Pons (tissue), 1 donor: ENCODE measurements at places on chromosomes 6 and 20.

DNA sequence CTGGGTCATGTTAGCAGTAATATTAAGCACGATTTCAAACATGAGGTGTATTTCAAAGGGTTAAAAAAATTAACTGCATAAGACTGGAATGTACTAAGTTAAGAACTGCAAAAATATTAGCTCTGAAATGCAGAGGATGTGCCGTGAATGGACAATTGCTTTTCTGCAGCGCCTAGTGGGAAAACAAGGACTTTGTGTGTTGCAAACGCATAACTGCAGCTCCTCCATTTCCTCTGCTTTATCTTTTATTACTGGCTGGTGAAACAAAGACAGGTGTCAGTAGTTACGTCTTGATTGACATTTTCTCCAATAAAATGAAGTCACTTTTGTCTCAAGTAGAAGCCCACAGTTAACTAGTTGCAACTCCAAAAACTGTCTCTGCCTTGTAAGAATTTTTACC lies 1.7 kb downstream of the PDE7B start:
- peak; percentile 37 for DNase-seq

- no peak for DNase-seq
Observed at GRCh38 chr20:59175861-59176260, 12.2 kb downstream of the ZNF831 start.

- no peak for DNase-seq
Observed at GRCh38 chr6:108407904-108408827, 113.3 kb downstream of the AFG1L start.

DNA sequence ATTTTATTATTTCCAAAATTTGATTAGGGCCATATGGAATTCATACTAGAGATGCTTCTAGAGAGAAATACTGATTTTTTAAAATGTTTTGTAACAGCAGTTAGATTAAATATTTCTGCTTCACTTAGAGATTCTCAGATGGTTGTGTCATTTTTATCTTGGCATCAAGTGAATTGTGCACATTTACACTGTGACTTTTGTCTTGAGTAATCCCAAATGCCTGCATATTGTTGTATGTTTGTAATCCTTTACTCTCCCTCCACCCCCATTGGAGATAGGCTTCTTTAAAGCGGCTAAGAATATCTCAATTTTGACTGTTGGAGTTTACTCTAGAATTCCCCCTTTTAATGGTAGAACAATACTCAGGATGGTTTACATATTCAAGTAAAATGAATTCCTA lies 19.0 kb downstream of the STX16 start:
- DNase-seq, result no peak

GRCh38 chr6:85641897-85642773 lies 551 bp downstream of the SYNCRIP start:
- peak; percentile 47 for DNase-seq

- DNase-seq, result no peak
Observed at GRCh38 chr6:15437090-15437635, 191.3 kb downstream of the JARID2 start.

DNA sequence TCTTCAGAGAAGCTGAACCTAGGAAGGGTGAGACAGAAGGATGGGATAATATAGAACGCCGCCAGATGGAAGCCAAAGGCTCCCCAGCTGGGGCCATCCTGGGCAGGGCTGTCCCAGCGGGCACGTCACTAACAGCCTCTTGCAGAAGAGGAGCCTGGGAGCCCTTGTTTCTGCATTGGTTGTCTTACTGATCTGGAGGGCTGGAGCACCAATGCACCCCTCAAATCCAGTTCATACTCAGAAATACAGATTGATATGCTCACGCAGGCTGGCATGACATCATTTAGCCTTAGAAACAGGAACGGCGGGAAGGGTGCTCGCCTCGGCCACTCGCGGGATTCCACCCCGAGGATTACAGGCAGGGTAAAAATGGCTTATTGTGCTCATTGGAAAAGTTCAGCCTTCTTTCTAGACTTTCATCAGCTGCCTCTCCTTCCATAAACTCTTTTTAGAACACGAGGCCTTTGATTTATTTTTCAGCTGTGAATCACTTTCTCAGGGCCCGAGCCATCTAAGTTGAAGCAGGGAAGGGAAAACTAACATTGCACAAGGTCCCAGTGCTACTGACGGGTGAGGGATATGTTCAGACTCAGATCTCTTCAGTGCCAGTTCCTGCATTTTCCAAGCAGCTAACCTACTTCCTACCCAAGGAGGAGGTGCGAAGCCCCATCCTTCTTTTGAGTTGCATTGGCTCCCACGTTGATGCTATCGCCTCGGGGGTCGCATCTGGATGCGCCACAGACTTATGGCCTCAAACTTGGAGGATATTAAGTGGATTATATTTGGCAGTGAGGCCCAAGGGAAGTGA lies 82.3 kb downstream of the GMPR start:
- DNase-seq, result peak; percentile 72

- DNase-seq, result no peak
Observed at GRCh38 chr20:17282501-17282900, 55.7 kb downstream of the PCSK2 start.

- no peak for DNase-seq
Observed at GRCh38 chr6:151110576-151110905, 129.2 kb upstream of the AKAP12 start.

DNA sequence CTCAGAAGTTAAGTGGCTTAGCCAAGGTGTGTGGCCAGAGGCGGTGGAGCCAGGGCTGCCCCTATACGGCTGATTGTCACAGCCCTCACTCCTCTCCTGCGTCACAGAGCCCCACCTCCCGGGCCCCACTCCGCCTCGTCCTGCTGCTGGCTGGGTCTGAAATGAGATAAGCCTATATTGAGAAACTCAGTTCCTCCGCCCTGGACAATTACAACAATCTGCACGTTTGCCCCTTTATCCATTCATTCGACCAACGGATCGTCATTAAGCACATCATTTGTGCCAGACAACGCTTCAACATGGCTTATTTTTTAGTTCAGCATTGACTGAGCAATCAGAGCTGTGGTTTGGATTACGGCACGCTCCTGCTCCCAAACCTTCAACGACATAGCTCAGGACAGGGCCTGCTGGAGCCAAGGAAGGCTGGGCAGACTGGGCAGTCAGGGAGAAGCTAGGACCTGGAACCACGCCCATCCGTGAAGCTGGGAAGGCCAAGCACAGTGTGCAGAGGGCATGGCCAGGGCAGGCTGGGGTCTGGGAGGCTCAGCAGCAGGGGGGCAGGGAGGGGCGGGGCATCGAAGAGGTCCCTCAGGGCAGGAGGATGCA lies 16.6 kb upstream of the EZR start:
- no peak for DNase-seq

DNA sequence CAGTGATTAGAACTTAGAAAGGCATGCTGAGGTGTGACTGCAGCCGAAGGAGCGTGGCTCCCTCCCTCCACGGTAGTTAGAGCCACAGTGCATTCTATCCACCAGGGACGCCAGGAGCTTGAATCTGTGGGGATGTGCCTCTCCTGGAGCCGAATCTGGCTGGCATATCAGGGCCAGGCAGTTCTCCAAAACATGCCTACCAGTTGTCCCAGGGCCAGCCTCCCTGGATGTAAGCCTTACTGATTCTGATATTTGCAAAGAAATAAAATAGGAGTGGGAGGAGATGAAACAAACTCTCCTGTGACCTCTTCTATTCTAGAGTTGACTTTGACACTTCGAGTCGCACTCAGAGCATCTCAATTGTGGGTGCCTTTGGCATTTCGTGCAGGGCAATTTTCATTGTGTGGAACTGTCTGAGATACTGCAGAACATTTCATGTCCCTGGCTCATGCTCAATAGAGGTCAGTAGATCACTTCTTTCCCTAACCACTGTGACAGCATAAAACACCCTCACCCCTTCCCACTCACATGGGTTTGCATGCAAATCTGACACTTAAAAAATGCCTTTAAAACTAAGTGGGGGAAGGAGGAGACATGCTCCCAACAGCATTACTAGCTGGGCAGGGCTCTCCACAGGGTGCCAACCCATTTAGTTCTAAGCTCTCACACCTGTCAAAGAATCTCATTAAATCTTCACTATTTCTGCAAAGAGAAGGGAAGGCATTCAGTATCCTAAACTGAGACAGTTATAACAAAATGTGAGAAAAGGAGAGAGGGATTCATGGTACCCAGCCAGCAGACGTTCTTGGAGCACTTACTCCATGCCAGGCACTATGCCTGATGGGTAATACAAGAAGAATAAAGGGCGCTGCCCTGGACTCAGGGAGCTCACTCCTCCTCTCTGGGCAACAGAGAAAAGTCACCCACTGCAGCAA lies 378.9 kb downstream of the PREX1 start:
- DNase-seq, result no peak

DNA sequence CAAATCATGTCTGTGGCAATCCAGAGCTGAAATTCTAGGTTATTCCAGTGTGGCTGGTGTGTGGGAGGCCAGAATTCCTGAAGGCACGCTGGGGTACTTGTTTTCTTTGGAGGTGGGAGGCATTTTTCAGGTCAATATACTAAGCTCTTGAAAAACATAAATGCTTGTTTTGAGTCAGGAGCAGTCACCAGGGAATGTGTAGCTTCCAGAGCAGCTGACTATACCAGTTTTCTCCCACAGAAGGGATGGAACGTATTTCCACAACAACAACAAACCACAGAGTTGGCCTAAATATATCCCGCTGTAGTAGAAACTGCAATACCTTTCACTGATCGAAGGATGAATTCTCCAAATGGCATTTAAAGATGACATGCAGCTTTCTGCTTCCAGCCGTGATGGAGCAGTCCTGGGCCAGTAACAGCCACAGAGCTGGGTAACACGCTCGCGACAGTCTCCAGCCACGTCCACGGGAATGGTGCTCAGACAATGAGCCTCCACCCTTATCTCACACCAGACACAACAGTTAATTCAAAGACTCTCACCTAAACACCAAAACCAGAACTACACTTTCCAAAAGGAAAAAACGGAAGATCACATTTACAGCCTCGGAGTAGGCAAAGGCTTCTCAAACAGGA lies 23.2 kb downstream of the CHRNA4 start:
- no peak for DNase-seq

- DNase-seq, result no peak
Observed at GRCh38 chr6:43793875-43794242, 23.8 kb downstream of the VEGFA start.

GRCh38 chr6:37698264-37699137 lies 818 bp upstream of the MDGA1 start:
- DNase-seq, result no peak

DNA sequence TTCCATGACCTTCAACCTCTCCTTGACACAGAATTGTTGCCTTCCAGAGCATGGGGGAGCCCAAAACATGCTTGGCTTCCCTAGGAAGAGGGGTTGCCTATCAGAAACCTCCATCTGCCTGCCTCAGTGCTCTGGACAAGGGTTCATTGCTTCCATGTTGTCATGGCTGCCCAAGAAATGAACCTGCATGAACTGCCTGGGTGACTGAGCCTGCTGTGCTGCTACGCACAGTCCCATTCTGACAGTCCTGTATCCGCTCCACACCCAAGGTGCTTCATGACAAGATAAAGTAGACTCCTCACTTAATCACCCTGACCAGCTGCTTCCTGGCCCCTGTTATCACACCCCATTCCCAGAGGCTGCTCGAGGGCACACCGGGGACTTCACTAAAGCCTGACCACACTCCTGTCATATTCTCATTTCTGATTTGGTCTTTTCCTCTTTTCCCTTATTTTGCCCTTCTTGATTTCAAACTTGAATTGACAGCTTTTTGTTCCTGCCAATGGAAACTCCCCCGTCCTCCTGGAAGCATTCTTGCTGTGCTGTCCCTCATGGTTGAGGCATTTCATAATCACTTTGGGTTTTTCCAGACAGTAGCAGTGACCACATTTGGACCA lies 31.9 kb downstream of the GMPR start:
- DNase-seq, result no peak

DNA sequence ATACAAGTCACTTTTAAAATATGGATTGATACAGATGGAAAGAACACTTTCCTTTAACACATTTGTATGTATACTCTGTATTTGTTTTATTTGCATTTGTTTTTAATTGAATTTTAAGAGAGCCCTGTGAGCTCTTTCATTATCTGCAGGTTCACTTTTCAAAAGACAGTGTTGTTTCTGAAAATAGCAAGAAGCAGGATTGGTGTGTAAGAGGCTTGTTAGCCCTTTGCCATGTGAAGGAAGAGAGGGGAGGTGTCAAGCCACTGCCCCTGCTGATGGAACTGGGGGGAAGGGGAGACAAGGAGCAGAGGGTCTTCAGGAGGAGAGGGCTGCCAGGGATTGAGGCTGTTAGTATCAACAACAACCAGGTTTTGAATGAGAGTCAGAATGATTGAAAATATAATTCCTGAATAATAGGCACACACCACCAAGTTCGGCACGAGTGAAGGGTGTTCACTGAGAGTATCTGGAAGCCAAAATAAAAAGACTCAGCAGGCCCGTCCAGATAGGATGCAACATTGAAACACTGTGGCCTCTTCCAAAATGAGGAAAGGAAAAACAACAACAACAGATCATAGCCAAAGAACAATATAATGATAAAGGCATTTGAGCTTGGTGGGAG lies 12.6 kb upstream of the PBOV1 start:
- DNase-seq, result no peak

- DNase-seq, result no peak
Observed at GRCh38 chr6:10999994-11000393, 44.1 kb downstream of the ELOVL2 start.

- no peak for DNase-seq
Observed at GRCh38 chr20:58515233-58516212, at the start of gene APCDD1L. TSS of gene APCDD1L (minus strand) at chr20:58515399. CDS start at chr20:58514707, 692 bp downstream.

DNA sequence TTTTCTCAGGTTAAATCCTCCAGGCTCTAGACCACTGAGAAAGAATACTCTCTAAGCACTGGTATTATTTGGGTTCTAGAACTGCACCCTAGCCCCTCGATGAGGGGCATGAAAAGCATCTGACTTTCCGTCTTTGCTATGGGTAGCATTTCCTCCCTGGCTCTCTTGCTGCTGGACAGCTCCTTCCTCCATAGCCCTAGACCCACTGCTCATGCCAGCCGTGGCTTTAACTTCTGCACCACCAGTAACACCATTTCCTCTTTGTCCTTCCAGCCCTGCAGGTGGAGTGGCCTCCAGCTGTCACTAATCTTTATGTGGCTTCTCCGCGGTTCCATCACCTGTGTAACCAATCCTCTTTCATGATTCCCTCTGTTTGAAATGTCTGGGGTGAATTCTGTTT lies 194.9 kb downstream of the SCP2D1 start:
- DNase-seq, result no peak

DNA sequence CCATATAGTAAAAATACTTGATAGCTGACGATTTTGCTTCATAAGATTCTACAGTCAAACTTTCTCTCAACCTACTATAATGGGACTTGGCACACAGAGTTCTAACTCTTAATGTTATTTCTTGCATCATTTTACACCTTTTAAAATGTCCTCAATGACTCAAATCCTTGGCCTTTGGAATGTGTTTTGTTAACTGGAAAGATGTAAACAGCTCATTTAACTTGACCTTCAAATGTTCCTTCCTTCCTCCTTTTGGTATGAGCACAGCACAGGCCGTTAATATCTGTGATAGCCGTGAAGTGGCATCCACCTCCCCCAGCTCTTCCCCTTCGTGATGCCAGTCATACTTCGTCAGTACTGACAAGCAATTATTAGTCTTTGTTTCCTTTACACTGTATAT lies 972.0 kb upstream of the CITED2 start:
- DNase-seq, result no peak

GRCh38 chr20:41030531-41031242 lies 2.1 kb downstream of the TOP1 start:
- no peak for DNase-seq

GRCh38 chr6:89547281-89547680 lies 91.3 kb downstream of the LYRM2 start:
- DNase-seq, result no peak
